ENCODE measurements at places on chromosomes 11 and 22.

DNA sequence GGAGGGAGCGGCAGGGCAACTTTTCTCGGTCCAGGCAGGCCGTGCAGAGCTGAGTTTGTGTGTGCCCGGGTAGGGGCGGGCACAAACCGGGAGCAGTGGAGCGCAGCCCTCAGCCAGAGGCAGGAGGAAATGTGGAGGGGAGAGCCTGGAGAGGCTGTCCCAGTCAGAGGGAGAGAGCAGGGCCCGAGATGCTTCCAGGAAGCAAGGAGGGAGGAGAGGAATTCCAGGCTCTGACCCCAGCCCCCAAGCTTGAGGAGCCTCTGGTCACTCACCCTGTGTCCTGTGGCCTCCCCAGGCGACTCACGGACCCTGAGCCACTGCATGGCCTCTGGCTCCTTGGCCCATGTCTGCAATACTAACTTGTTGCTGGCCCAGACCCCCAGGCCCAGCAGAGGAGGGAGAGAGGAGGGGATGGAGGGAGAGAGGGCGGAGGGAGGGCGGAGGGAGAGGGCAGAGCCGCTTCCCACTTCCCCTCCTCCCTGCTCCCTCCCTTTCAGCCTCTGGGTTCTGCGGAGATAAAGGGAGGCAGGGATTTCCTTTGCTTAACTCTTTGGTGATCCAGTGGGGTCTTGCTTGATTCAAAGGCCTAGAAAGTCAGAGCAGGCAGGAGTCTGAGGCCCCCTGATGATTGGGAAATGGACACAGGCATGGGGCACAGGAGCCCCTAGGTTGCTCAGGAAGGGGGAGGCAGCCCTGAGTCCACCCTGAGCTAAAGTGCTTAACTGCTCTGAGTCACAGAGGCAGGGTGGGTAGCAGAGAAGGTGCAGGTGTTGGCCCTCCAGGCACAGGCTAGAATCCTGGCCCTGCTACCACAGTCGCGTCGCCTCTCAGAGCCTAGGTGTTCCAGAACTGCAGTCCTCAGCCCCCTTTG is at the start of gene C1QTNF6:
C1QTNF6 (minus strand) TSS at position 357 of the 871 bp plus-strand sequence; CDS start at position 323, 34 bp downstream.
- no peak for DNase-seq

- no peak for DNase-seq
Observed at GRCh38 chr11:110077831-110078325, 15.3 kb upstream of the ZC3H12C start.

GRCh38 chr11:67611165-67611564 is 4.4 kb downstream of the NDUFV1 start:
- DNase-seq, result no peak

DNA sequence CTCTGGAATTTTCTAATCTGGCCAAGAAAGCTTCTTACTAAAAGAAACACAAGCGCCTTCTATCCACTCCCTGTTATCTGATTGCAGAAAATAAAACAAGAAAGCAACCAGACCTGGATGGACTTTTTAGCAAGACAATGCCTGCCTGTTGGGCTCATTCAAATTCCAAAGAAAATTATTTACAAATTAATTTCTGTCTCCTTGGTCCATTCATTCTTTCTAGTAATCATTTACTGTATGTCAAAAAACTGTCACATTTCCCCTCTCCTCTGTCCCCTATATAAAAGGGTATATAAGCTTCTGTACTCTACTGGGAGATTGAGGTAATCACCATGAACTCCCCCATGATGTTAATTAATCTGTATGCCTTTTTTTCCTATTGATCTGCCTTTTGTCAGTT is 279.9 kb downstream of the DLG2 start:
- DNase-seq, result no peak

- DNase-seq, result no peak
Observed at GRCh38 chr11:91819777-91820176, 404.8 kb upstream of the FAT3 start.

DNA sequence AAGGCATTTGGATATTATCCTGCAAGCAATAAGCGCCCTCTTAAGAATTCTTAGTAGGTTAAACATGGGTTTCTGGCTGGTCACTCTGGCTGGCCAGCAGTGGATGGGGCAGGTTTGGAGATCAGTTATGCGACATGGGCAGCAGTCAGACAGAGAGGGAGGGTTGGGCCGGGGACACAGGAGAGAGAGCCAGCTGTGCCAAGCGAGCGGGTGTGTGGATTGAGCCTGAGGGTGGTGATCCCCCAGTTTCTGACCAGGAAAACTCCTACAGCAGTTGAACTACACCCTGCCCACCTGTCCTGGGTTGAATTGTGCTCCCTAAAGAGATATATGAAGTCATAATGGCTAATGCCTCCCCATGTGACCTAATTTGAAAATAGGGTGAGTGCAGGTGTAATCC is 671.2 kb downstream of the TBC1D22A start:
- DNase-seq, result no peak

- no peak for DNase-seq
Observed at GRCh38 chr11:110032259-110032658, 60.9 kb upstream of the ZC3H12C start.

DNA sequence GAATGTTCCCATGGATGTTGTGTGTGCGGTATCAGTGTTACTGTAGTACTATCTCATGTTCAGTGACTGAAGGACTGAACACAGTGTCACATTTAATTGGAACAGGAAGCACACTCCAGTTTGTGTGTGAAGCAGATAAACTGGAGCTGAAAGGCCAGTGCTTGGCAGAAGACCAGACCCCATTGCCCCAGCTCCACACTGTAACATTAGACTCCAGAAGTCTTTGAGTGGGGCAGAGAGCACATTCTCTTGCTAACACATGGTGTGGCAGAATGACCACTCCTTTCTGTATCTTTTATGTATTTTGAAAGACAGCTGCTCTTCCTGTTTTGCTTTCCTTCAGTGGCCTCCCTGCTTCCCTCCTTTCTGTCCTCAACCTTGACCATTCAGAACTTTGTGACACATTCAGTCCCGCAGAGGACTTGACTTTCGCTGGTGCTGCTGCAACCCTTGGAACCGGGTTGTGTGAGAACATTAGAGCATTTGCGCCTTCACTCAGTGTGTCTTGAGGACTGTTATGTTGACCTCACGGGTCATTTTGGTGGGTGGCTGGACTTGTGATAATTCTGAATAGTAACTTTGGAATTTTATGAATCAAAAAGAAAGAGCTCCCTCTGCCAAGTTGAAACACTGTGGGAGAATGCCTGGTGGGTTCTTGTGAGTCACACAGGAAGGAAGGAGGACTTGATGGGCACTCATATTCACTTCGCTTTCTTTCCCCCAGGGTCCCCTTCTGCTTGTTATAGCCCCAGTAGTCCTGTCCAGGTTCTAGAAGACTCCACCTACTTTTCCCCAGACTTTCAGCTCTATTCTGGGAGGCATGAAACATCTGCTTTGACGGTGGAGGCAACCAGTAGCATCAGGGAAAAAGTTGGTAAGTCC is 26.4 kb downstream of the AMOTL1 start:
- DNase-seq, result no peak

DNA sequence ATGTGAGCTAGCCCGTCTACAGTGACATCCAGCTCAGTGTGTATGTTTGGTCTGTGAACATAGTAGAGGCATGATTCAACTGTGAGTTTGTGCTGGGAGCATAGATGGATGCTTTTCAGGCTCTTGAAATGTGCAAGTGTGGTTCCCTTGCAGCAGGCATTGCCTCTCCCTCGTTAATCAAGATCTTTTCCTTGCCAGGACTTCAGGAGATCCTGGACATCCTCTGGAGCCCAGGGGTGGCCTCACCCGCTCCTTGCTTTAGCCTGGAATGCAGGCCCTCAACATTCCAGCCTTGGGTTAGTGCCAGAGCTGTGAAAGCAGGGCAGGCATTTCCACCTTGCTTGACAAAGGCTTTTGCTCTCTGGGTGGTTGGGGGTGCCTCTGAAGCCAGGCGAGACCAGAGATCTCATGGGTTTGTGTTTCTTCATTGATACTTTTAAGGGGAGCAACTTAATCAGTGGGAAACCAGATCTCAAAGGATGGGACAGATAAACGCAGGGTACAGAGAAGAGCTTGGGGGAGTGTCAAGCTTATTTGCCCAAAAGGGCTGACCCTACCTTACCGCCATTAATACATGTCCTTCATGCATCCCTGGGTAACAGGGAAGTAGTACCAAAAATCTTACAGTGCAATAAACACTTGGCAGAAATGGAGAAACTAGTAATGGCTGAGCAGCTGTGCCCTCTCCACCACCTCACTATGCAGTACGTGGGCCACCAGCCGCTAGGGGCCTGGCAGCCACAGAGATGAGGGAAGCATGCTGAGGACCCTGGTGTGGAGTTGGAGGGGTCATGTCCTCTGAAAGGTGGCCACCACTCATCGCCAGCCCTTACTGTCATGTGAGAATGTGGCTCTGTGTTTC is 72.1 kb downstream of the PTPRJ start:
- no peak for DNase-seq

GRCh38 chr22:46079093-46079860 is 71.0 kb upstream of the PPARA start:
- no peak for DNase-seq

GRCh38 chr11:102640946-102641345 is 15.8 kb upstream of the MMP20 start:
- no peak for DNase-seq

- no peak for DNase-seq
Observed at GRCh38 chr22:31604746-31605705, 57.0 kb downstream of the PISD start.

DNA sequence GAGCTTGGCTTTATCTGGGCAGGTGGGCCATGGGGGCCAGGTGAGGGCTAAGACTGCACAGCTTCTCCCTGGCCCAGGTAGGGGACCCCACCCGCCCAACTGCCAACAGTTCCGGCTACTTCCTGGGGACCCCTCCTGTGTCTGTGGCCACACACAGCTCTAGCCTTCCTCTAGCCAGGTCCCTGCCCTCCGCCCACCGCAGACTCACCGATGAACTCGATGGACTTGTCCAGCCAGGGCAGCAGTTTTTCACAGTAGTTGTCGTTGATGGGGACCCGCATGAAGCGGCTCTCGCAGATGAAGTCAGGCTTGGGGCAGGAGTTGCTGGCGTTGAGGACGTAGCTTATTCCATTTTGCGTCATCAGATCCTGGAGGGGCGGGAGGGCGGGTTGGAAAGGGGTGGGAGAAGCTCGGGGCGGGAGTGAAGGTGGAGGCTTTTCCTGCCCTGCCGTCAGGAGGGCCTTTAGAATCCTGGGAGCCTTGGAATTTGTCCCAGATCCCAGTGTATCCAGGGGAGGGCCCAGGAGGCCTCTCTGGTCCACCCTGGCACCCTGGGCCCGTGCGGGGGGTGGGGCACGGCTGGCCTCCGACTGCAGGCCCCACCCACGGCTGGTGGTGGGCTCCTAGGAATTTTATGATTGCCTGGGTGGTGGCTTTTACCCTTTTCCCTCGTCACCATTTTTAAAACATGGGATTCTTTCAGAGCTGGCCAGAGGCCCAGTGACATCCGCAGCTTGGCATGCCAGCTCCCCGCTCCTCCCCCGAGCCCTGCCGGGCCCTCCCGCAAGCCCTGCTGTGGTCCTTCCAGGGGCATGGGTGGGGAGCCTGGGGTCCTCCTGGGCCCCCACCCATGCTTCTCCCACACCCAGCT is 13.9 kb downstream of the DUSP8 start:
- no peak for DNase-seq

- DNase-seq, result no peak
Observed at GRCh38 chr22:32476281-32477195, 1.9 kb downstream of the FBXO7 start.

DNA sequence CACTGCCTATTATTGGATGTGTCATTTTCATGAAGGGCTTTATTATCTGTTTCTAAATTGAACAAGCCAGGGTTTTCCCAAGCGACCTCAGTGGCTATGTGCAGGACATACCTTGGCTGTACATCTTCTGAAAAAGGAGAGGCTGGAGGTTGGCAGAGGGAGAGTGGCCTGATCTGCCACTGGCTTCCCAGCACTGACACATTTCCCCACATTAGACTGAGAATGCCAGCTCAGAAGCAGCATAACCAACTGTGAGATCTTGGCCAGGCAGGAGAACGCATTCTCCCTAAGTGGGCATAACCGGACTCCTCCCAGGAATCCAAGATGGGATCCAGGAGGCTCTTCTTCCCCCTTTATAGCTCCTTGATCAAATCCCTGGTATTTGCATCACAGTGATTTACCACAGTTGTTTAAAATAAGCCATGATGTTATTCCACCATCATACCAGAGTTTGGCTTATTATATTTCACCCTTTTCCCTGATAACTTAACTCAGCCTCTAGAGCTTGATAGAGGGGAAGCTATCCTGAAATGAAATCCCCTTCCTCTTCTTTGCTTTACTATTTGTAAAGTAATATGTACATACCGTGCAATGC is 33.8 kb downstream of the AMOTL1 start:
- no peak for DNase-seq

Data from HEK293T (cell line).